Stimulated activated CD4-positive, alpha-beta T cell treated with anti-CD3 and anti-CD28 coated beads, TNF-alpha, amount 100 ng/mL, for 24 hours (primary cell): ENCODE measurements at places on chromosomes 1 and 21.
A peak's percentile ranks its signal among the peaks of the same experiment; 100 is the strongest.

- DNase-seq = peak; percentile 68
These were observed at the start of gene GLUL for GRCh38 chr1:182391362-182392049. TSS of gene GLUL (minus strand) at chr1:182391790. CDS start at chr1:182388737, 3,053 bp downstream.

- no peak for DNase-seq
These were observed 3.4 kb downstream of the KIF21B start for GRCh38 chr1:201020040-201020591.

GRCh38 chr1:109814223-109814622 lies 50.5 kb upstream of the EPS8L3 start:
- no peak for DNase-seq

DNA sequence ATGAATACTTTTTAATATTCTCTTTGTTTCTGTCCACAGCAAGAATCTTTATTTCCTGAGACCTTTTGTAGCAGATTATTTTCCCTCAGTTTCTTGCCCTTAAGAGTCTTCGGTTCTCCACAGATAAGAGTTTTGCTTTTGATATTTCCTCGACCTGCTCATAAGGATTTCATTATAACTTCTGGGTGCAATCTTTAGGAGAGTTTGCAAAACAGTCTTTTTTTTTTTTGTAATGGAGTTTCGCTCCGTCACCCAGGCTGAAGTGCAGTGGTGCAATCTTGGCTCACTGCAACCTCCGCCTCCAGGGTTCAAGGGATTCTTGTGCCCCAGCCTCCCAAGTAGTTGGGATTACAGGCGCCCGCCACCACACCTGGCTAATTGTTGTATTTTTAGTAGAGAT lies 10.1 kb upstream of the UBE4B start:
- no peak for DNase-seq

GRCh38 chr1:36115200-36115669 lies 9.8 kb downstream of the COL8A2 start:
- DNase-seq = no peak

GRCh38 chr1:156922986-156923669 lies 2.7 kb downstream of the LRRC71 start:
- no peak for DNase-seq

- DNase-seq = peak; percentile 15
These were observed 5.5 kb upstream of the SYNJ1 start for GRCh38 chr21:32733356-32733755.

DNA sequence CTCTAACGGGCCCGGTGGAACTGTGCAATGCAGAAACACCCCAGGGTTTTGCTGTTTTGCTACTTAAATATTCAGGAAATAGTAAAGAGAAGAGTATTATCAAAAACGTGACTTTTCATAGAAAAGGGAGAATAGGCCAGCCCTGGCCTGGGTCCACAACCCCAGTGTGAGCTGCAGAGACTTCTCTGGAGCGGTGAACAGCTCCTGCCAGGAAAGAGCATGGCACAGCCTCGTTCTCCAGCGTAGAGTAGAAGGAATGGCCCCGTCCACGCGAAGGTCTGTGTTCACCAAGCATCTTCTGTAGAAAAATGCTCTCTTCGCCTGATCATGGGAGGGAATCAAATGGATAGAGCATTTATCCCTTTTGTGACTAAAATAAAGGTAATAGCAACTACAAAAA lies 51.4 kb downstream of the PDE9A start:
- DNase-seq = no peak

GRCh38 chr1:96559707-96560596 lies 161.6 kb upstream of the PTBP2 start:
- DNase-seq = no peak

- DNase-seq = no peak
These were observed 22.7 kb downstream of the SYT6 start for GRCh38 chr1:114130846-114131525.

DNA sequence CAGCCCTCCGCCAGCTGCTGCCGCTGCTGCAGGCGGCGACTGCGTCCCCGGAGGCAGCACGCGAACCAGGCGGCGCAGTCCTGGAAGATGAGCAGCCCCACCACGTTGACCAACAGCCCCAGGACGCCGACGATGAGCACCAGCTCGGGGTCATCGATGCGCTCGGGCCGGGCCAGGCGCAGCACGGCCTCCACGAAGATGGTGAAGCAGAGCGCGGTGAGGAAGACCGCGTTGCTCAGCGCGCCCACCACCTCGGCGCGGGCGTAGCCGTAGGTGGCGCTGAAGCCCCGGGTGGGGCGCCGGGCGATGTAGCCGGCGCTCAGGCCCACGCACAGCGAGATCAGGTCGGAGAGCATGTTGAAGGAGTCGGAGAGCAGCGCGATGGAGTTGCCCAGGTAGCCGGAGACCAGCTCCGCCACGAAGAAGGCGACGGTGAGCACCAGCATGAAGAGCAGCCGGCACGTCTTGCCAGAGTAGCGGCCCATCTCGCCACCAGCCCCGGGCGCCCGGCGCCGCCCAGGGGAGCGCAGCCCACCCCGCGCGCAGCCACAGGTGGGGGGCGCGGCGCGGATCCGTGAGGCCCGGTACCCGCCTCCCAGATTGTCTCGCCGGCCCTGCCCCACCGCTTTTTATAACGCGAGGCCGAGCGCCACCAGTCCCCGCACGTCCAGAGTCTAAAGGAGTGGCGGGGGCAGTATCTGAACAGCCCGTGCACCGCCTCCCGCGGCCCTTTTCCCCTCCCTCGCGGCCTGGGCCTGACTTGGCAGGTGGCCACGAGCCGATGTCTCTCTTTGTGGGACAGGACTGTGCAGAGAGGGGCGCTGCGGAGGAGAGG lies at the start of gene SLC30A10:
Gene SLC30A10 (minus strand): TSS at position 602 of the 835 bp plus-strand sequence. CDS start 117 bp downstream, at position 485.
- DNase-seq = no peak

DNA sequence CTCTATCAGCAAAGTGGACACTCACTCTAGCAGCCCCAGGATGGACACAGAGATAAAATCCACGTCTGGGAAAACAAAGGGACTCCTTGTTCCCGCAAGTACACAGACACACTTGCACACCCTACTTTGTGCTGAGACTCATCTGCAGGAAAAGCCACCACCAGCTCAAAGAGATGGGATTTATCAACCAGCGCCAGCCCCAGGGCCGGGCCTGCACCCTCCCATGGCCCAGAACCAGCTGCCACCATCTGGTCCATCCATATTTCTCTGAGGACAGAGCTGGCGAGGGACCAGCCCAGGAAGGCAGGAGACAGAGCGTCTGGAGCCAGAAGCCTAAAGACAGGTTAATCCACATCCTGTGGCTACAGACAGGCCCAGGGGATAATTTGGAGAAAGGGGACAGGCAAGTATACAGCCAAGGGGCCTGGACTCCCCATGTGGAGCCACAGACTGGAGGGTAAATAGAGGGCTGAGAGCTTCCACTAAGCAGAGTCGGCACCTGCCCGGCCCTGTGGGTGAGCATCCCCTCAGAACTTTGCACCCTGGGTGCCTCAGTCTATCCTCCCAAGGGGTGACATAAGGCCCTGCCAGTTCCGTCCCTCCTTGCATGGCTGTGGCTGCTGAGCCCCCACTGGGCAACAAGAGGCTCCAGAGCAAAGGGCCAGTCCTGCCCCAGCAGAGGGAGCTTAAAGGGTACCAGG lies 233.9 kb downstream of the PTPRU start:
- no peak for DNase-seq

GRCh38 chr1:36369061-36369861 lies 16.5 kb downstream of the STK40 start:
- DNase-seq = peak; percentile 69

- no peak for DNase-seq
These were observed 6.6 kb upstream of the C1orf174 start for GRCh38 chr1:3906672-3907020.

DNA sequence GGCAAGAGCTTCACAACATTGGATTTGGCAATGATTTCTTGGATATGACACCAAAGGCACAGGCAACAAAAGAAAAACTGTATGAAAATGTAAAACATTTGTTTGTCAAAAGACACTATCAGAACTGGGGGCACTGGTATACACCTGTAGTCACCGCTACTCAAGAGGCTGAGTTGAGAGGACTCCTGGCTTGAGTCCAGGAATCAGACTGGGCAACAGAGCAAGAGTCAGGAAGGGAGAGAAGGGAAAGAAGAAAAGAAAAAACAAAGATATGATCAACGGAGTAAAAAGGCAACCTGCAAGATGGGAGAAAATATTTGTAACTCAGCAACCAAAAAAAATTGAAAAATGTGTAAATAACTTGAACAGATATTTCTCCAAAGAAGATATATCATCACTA lies 6.0 kb upstream of the TUT4 start:
- no peak for DNase-seq

- DNase-seq = peak; percentile 15
These were observed 66.3 kb upstream of the DIRAS3 start for GRCh38 chr1:68116643-68117235.

DNA sequence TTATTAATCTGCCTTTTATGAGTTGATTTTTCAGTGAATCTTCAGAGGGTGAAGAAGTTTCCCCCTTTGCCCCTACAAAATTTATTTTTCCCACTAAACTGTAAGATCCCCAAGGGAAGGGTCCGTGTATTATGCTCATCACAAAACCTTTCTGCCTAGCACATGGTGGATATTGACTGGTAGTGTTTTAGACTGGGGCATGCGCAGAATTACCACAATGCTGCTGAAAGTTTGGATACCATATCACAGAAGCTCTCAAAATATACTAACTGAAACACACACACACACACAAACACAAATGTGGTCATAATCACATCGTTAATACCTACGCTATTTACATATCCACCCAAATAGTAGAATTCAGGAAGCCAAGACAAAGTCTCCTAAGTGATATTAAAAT lies 28.0 kb upstream of the DMRTB1 start:
- DNase-seq = no peak

DNA sequence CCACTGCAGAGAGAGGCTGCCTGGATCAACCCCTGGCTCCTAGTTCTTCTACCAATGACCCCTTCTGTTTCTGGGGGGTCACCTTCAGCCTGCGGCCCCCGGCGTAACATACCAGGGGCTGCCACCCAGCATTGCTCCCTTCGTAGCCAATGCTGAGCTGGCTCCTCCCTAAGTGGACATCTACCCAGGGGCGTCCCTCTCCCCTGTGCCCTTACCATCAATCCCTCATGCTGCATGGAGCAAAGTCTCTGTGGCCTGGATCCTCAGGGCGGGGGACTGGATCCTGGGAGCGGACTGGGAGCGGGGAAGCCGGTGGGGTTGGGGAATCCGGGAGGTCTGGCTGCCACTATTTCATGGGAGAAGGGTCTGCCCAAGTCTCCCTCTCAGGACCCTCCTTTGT lies 28.6 kb downstream of the TRIM67 start:
- no peak for DNase-seq

- no peak for DNase-seq
These were observed 75.3 kb upstream of the WDR26 start for GRCh38 chr1:224509907-224510306.

GRCh38 chr1:29315262-29315661 lies 78.9 kb downstream of the PTPRU start:
- no peak for DNase-seq

GRCh38 chr1:31435471-31436409 lies 22.7 kb downstream of the SERINC2 start:
- DNase-seq = no peak

- DNase-seq = no peak
These were observed 2.2 kb upstream of the LIX1L start for GRCh38 chr1:145959957-145960467.

GRCh38 chr21:42093991-42094421 lies 22.9 kb downstream of the UMODL1 start:
- no peak for DNase-seq

DNA sequence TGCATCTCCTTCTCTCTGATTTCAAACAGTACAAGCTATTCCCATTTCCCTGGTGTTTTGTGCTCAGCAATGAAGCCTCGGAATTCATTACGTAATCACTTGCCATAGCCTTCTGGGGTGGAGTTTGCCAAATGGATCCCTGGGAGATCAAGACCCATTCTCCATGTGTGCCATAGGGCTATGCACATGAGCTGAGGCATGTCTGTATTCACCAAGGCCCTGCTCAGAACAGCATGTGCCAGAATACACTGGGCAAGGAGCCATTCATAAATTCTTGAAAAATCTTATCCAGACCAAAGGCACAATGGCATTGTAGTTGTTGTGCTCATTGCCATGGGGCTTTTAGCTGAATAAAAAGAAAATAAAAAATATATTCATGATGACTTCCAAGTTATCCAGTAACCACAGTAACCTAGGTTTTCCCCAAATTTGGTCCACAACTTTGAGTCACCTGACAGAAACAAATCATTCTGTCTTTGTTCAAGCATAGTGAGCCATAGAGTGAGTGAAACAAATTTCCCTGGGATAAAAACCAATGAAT lies 53.0 kb downstream of the CRB1 start:
- DNase-seq = no peak

GRCh38 chr1:23585321-23586022 lies 26.2 kb upstream of the ID3 start:
- DNase-seq = no peak

- no peak for DNase-seq
These were observed 42.1 kb upstream of the NEGR1 start for GRCh38 chr1:72324451-72324850.

- DNase-seq = no peak
These were observed 87.6 kb downstream of the DRAM2 start for GRCh38 chr1:111052246-111052645.

- DNase-seq = no peak
These were observed 2.5 kb upstream of the MX2 start for GRCh38 chr21:41359286-41359685.

DNA sequence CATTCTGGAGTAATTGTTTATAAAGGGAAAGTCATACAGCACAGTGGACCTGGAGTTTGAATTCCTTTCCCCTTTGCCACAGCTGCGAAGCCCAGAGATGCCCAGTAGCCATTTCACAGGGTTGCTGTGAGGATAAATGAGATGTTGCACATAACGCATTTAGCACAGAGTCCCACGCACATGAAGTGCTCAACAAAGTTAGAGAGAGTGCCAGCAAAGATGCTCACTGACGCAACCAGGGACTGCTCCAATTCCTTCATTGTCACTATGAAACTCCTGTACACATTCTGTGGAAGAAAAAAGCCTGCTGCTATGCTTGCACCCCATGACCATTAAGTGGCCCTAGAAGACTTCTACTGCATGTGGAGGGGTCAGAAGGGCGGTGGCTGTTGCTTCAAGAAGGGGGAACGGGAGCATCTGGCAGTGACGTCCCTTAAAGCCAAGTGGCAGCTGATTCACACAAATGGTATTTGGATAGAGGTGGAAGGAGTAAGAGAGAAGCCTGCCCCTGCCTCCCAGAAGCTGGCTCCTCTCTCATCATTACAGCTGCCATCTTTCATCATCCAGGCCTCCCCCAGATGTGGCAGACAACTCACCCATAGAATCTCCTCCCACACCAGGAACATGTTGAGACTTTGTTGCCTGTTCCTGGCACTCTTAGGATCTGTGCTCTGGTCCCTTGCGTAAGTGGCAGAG lies 26.5 kb upstream of the VAV3 start:
- DNase-seq = no peak

- DNase-seq = no peak
These were observed 65.2 kb upstream of the LRRC8D start for GRCh38 chr1:89755591-89755990.
